RWPE1 (cell line): ENCODE measurements at places on chromosomes 1 and 21.
A peak's percentile ranks its signal among the peaks of the same experiment; 100 is the strongest.

DNA sequence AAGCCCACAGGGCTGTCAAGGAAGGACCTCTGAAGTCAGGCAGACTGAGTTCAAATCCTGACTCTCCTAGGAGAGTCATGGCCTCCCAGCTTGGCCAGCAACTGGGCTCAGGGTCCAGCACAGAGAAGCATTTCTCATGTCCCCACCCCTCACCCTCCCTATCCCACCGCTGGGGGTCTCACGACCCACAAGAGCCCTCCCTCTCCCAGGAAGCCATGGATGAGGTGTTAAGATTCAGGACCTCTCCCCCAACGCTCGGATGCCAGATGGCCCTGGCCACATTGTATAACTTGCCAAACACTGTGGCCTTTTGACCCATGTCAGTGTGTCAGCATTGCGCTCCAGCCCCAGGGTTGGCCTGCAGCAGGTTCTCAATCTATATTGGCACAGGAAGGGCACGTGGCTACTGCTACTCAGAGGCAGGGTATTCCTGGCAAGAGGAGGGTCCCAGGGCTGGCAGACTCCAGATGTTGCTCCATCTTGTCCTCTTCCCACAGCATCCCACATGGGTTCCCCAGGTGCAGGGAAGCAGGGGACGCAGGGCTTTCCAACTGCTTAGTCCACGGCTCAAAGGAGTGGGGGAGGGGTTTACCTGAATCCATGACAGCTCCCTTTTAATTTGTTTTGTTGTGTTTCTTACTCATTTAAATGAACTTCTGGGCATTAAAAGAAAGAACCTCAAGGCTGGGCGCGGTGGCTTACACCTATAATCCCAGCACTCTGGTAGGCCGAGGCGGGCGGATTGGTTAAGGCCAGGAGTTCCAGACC lies 10.5 kb downstream of the SLC2A1 start:
- DNase-seq: no peak

DNA sequence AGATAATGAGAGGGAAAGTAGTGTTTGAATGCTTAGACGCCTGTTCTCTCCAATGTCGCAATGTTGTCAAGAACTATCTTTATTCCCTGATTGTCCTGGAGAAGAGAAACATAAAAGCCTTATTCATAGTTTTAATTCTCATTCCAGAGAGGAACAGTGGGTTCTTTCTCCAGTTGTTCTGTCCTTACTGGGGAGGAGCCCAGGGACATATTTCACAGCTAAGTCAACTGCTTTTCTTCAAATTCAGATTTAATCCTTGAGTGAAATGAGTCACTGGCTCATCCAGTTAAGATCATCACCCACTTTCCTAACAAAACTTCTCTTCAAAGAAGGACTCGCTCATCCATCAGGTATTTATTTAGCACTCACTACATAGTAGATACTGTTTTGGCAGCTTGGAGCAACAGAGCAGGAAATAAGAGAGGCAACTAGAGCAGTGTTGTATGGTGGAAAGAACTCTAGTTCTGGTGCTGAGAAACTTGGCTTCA lies 365.7 kb upstream of the USP24 start:
- DNase-seq: peak; percentile 62

GRCh38 chr21:27839512-27840115 lies 872.7 kb upstream of the ADAMTS5 start:
- no peak for DNase-seq

DNA sequence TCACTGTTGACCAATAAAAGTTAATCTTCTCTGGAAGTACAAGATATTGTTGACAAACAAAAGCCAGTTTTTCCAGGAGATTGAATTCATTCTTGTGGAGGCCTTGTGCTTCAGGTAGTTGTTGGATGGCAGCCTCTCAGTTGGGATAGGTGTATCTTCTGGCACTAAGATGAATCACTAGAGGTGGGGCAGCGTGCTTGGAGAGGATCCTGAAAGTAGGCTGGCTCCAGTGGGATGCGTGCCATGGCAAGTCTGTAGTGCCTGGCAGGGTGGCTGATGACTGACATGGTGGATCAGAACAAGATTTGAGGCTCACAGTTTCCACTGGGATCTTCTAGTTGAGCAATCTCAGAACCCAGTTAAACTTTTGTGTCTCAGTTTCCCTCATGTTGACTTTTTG lies 2.4 kb downstream of the VPS13D start:
- DNase-seq: peak; percentile 93

- no peak for DNase-seq
Observed at GRCh38 chr1:153680120-153680403, 1.6 kb downstream of the NPR1 start.
